Stimulated activated CD4-positive, alpha-beta T cell treated with anti-CD3 and anti-CD28 coated beads, Interleukin-12 subunit alpha, Interleukin-12 subunit beta, amount 100 ng/mL, for 4 hours (primary cell): ENCODE measurements at places on chromosomes 2 and 18.

DNA sequence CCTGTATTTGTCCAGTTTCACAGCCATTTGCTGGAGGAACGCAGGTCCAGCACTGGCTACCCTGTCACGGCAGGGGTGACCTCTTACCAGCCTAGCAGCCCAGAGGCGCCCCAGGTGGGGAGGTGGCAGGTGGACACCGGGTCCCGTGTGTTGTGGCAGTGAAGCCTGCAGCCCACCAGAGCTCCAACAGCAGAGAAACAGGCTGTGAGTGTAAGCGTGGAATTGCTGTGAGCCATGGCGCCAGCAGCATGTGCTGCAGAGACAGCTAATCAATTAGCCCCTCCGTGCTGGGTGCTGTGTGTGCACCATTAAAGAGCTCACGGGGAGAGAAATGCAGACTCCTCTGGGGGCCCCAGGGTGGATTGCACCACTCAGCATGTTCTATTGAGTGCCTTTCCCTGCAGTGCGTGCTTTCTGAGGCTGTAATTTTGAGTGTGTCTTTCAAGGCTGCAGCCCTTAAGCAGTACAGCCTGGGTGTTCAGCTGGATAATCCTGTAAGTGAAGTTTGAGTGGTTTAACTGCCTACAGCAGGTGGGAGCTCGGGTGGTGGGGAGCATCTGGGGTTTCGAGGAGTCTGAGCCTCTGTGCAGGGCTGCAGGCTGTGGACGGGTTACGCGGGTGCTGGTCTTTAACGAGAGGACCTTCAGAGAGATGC lies 15.9 kb downstream of the RTP5 start:
- DNase-seq = no peak

GRCh38 chr2:69237070-69237670 lies 149.9 kb downstream of the GFPT1 start:
- no peak for DNase-seq

DNA sequence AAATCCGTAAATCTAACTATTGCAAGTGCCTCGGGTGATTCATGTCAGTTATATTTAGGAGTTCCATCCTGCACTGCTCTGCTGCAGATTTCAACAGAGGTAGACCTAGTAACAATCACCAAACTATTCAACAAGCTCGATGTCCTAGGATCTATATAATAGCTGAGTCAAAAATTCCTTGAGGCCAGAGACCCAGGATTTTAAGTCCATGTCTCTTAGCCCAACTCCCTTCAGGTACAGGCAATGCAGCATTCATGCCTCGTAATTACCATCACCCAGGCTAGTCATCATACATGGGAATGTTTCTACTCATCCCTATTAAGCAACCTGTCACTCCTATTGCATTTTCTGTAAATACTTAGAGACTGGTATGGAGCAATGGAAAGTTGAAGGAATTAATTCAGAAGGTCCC lies 729 bp downstream of the TM4SF20 start:
- DNase-seq = no peak

- no peak for DNase-seq
Measured at GRCh38 chr18:36624451-36625167, 204.2 kb downstream of the TPGS2 start.

DNA sequence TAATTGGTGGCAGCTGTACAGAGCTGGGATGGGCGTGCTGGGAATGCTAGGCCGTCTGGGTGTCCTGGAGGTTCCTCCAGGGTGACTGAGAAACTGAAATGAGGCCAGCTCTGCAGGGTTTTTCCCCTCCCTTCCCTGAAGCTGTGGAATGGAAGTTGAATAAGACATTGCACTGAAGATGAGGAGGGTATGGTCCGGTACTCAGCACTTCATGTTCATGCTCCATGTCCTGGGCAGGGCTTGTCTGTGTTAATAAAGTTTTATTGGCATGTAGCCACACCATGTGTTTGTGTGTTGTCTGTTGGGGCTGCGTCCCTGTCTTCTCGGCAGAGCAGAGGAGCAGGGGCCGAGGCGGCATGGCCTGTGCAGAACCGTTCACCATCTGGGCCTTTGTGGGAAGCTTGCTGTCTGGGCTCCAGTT lies 154.0 kb downstream of the LDLRAD4 start:
- DNase-seq = no peak

- DNase-seq = no peak
Measured at GRCh38 chr18:61420218-61420885, 87.1 kb downstream of the CDH20 start.

DNA sequence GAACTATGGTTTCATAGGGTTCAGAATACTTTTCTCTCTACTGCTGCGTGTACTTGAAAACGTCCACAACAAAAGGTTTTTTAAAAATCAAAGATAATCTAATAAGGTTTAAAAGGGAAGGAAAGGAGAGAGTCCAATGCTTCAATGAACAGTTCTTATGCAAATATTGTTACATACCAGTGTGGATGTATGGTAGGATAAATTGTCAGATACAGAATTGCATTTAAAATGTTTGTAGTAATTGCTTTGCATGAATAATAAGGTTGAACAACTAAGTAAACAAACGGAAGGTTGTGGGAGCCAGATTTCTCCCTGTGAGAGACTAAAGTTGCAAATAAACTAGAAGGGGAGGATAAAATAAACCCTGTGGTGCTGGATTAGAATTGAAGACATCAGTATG lies 53.8 kb upstream of the RBBP8 start:
- DNase-seq = no peak

GRCh38 chr2:84491741-84492140 lies 24.6 kb upstream of the DNAH6 start:
- no peak for DNase-seq

DNA sequence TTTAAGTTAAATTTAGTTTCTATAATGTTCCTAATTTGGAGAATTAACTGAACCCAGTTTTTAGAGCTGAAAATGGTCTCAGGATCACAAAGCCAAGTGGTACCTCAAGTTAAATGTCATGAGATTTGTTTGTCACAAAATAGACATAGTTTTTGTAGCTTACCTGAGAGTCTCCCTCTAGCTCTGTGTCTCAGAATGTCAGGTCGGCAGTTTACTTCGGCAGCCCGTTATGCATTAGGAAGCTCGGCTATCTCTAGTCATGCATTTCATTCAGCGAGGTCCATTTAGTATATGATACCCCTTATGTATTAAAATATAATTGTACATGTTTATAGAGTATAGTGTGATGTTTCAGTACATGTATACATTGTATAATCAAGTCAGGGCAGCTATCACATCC lies 155.6 kb downstream of the EML6 start:
- DNase-seq = no peak

DNA sequence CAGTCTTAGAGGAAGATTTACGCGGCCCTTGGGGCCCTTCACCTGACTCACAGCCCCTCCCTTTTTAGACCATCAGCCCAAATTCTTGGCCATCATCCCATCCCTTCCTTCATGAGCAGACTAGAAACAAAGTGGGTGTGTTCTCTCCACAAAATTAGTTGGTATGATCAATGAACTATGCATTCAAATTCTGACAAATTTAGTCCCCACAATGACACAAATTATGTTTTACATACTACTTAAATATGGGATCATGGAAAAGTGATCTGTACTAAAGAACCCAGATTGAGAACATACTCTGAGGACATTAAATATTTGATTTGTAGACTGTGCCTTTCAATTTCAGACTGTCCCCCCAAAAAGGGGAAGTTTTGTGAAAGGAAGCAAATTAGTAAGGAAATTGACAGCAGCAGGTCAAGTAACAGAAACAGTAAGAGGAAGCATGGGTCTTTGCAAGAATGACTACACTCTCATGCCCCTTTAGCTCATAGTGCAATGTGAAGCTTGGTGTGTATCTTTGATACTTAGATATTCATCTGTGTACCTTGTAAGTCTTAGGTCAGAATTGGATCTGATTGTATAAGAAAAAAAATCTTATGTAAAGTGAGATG lies 2.2 kb upstream of the MAPRE2 start:
- DNase-seq = no peak

- no peak for DNase-seq
Measured at GRCh38 chr2:204201507-204201906, 264.9 kb downstream of the ICOS start.

DNA sequence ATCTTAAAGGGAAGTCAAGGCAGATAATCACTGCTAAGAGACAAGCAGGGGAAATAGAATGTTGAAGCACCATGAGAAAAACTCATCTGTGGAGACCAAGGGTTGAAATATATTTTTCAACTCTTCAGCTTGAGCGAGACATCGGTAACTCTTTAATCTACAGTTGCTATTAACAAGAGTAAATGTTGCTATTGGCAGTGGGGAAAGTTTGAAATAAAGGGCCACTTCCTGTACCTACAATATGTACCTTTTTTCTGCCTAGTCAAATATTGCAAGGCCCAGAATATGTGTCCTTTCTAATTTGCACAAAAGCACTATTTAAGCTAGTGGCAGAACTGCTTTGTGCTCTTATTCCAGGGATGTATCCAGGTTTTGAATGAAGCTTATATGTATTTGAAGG lies 65.8 kb downstream of the EFEMP1 start:
- DNase-seq = no peak

DNA sequence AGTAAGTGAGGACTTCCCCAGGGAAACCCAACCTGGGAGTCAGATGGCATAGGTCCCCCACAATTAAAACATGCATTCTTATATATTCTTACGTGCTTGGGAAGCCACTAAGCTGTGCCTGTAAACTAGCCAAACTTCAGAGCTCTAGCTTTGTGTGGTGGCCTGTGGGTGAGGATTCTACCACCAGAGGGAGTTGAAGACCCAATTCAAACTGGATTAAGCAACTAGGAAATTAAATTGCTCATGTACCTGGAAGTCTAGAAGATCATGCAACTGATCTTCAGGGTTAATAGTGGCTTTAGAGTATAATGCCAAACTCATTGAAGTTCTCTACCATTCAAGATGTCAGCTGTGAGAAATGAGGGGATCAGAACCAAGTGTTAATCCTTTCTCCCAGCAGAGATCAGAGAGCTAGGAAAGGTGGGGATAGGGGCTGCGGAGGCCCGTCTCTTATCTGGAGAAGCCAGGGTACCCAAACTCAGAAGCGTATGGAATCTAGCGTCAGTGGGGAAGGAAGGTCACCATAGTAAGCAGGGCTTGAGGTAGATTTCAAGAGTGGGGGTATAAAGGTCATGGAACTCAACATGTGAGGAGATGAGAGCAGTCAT lies 53.2 kb upstream of the CCDC85A start:
- no peak for DNase-seq

GRCh38 chr2:238892204-238892500 lies 44.3 kb downstream of the TWIST2 start:
- no peak for DNase-seq

- no peak for DNase-seq
Measured at GRCh38 chr2:241069821-241070281, 32.2 kb downstream of the MTERF4 start.

DNA sequence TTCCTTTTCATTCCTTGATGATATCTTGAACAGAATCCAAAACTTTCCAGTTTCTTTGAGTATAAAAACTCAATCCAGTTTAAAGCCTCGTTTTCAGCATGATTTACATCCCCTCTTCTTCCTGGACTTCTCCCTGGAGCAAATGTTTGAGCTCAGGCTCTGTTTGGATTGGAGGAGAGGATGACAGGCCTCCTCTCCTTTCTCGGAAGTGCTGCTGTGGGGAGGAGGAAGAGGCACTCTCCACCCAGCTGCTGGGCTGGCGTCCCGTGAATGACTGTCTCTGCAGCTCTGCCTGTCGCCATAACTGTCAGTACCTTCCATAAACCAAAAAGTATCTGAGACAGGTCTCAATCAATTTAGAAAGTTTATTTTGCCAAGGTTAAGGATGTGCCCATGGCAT lies 238.2 kb upstream of the AGAP1 start:
- no peak for DNase-seq

GRCh38 chr2:12504443-12504842 lies 212.3 kb upstream of the TRIB2 start:
- peak; percentile 21 for DNase-seq

DNA sequence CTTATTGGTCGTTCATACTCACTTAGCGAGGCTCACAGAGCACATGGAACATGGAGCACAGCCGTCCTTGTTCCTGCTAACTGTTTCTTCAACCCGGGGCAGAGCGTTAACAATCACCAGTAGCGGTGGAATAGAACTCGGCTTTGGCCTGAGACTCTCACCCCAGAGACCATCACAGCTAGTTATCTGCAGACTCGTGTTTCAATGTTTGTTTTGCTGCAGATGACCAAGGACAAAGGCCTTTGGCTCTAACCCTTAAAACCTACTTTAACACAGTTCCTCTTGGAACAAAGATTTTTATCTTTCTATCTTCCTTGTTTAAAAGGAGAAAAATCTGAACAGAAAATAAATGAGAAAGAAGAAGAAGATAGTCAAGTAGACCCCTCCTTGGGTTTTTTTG lies 320.2 kb upstream of the UBE2E3 start:
- DNase-seq = no peak

DNA sequence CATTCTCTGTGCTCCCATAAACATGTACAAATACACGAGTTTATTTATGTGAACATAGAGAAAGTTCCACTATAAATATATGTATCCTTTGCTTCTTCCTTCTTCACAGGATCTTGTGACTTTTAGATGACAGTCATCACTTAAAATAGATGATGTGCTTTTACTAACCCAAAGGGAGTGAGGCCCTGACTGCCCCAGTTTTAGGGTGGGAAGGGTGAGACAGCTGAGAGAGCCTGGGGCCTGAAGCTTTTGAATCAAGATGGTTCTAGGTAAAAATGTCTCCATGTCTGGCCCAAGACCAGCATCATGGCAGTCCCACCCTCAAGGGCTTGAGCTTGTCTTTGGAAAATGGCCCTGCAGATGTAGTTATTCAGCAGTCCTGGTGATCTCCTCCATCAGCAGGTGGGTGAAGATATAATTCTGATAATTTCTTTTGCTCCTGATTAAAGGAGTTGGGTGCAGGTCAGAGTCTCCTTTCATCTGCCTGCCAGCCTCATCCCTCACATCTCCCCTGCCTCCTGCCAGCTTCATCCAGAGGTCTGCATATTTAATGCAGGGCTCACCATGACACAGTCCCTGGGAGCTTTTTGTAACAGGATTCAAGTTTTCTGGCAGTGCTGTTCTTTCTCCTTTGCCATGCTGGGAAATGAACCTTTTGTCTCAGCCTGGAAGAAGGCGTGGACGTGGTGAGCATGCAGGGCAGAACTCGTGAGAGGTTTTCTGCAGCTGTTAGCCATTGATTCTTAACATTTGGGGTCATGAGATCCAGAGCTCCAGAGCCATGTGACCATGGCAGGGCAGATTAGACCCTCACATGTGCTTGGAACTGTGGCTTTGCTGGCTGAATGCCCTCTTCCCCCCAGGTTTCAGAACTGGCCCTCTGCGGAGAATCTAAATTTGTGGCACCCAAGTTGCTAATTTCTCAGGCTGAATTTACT lies 2.7 kb downstream of the HRH4 start:
- DNase-seq = no peak

DNA sequence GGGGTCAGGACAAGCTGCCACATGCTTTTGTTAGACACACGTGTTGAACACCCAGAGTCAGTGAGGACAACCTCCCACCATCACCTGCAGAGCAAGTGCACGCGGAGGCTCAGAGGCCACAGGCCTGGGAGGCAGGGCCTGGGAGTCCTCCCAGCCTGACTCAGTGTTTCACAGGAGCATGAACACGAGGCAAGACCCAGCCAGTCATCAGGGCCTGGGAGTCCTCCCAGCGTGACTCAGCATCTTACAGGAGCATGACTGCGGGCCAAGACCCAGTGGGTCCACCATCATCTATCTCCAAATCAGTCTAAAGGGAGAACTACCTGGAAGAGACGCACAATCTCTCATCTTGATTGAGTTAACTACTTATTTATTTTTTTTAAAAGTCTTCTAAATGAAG lies 112.6 kb upstream of the PXDN start:
- DNase-seq = no peak

- no peak for DNase-seq
Measured at GRCh38 chr2:145573608-145574007, 1053.7 kb upstream of the ZEB2 start.

GRCh38 chr2:169776252-169776761 lies 22.4 kb upstream of the SSB start:
- no peak for DNase-seq

- no peak for DNase-seq
Measured at GRCh38 chr18:37166491-37166890, 337.6 kb downstream of the KIAA1328 start.
